ENCODE measurements at places on chromosomes 4 and X. TPM values are rescaled to one million over a fixed set of nuclear protein-coding genes. Genes with fewer than 3 reads are reported as not detected.

- no peak for DNase-seq
- H3K4me3 ChIP-seq, result no peak overlapping the region
- H3K36me3 ChIP-seq, result no peaks in the 10 kb centered on the region
- H3K4me1 ChIP-seq, result no peaks in the 10 kb centered on the region
- H3K27ac ChIP-seq, result no peak overlapping the region
Measured at GRCh38 chr4:24287096-24287495, 297.3 kb downstream of the DHX15 start.

GRCh38 chr4:152095701-152096070, 334.9 kb upstream of the GATB start:
- H3K4me1 ChIP-seq, result no peaks in the 10 kb centered on the region
- H3K27ac ChIP-seq, result no peak overlapping the region
- H3K4me3 ChIP-seq, result no peak overlapping the region

GRCh38 chr4:76781698-76782595, 116.0 kb downstream of the SOWAHB start:
- H3K27ac ChIP-seq, result no peak overlapping the region
- H3K27me3 ChIP-seq, result no peaks in the 10 kb centered on the region
- H3K4me1 ChIP-seq, result no peaks in the 10 kb centered on the region

DNA sequence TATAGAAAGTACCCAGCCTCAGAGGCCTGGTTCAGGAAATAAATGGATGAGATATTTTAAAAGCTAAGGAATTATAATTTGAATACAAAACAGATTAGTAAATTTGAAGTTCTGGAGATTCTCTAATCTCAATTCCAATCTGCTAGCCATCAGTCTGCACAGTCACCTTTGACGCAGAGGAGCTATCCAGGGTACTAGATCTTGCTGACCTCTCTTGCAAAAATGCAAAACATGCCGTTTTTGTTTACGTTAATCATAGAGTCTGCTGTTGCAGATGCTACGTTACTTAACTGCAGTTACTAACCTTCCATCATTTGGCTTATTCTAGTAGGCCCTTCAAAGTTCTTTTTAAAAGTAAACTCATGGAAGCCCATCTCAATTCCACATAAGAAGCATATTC, 10.4 kb downstream of the CCSER1 start:
- H3K4me3 ChIP-seq, result no peak overlapping the region
- no peak overlapping the region for H3K27ac ChIP-seq
- H3K4me1 ChIP-seq, result no peaks in the 10 kb centered on the region
- H3K36me3 ChIP-seq, result no peaks in the 10 kb centered on the region
- no peak for DNase-seq
- H3K27me3 ChIP-seq, result no peaks in the 10 kb centered on the region

DNA sequence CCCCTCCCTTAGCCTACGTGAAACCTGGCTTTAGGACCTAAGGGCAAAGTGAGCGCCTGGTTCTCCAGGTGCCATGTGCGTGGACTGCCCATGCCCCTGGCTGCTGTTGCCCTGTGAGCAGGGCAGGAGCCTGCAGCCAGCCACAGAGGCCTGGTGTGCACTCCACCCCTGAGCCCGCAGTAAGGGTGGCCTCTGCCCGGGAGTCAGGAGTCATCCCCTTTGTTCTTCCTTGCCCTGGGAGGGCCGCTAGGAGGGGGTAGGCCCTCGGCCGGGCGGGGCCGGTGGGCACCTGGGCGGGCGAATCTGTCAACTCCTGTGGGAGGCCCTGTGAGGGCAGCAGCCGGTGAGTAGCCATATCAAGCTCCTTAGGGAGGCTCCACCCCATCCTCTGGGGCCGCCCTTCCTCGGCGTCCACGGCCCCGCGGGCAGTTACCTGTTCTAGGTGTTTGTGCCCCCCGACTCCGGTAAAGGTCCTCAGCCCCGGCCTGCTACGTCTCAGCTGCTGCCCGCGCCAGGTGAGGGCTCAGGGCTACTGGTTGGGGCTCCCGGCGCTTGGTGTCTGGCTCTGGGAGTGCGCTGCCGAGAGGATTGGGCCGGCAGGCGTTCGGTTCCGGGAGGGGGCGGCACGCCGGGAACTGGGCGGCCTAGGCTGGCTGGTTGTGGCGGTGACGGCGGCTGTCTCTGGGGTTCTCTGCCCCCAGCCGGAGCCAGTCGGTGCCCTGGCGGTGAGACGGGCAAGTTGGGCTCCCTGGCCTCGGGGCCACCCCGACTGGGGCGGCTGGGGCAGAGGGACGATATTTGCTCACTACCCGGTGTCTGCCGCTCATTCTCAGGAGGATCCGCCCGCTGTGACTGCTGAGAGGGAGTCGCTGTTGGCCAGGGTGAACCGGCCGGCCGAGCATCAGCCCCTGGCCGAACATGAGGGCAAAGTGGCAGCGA, 1060.2 kb downstream of the TECRL start:
- H3K4me1 ChIP-seq, result no peaks in the 10 kb centered on the region
- DNase-seq, result no peak
- H3K27me3 ChIP-seq, result no peaks in the 10 kb centered on the region
- no peak overlapping the region for H3K27ac ChIP-seq

DNA sequence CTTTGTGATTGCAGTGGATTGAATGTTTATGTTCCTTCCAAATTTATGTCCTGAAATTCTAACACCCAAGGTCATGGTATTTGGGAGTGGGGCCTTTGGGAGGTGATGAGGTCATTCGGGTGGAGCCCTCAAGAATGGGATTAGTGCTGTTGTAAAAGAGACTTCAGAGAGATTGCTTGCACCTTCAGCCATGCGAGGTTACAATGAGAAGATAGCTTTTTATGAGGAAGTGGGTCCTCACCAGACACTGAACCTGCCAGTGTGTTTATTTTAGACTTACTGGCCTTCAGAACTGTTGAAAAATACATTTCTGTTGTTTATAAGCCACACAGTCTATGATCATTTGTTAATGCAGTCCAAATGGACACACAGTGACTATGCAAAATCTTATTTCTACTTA, 161.0 kb upstream of the GPRIN3 start:
- no peak overlapping the region for H3K27ac ChIP-seq
- no peaks in the 10 kb centered on the region for H3K27me3 ChIP-seq
- H3K4me3 ChIP-seq, result no peak overlapping the region

DNA sequence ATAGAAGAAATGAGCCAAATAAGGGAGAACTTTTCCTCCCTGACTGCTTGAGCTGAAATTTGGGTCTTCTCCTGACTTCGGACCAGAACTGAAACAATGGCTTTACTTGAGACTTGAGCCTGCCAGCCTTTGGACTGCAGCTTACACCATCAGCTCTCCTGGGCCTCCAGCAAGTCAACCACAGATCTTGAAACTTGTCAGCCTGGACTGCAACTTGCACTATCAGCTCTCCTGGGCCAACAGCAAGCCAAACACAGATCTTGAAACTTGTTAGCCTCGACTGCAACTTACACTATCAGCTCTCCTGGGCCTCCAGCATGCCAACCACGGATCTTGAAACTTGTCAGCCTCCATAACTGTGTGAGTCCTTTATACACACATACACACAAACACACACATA, 425.9 kb upstream of the PCDH7 start:
- no peak for DNase-seq
- H3K27me3 ChIP-seq, result no peaks in the 10 kb centered on the region
- H3K27ac ChIP-seq, result no peak overlapping the region
- H3K4me1 ChIP-seq, result no peaks in the 10 kb centered on the region
- H3K36me3 ChIP-seq, result no peaks in the 10 kb centered on the region

GRCh38 chr4:109648266-109648996, 54.8 kb downstream of the CASP6 start:
- no peaks in the 10 kb centered on the region for H3K36me3 ChIP-seq
- no peak overlapping the region for H3K27ac ChIP-seq
- H3K4me3 ChIP-seq, result no peak overlapping the region

- no peak for DNase-seq
- no peaks in the 10 kb centered on the region for H3K27me3 ChIP-seq
- no peaks in the 10 kb centered on the region for H3K4me1 ChIP-seq
- H3K27ac ChIP-seq, result no peak overlapping the region
Measured at GRCh38 chr4:31039382-31039781, 319.2 kb downstream of the PCDH7 start.

DNA sequence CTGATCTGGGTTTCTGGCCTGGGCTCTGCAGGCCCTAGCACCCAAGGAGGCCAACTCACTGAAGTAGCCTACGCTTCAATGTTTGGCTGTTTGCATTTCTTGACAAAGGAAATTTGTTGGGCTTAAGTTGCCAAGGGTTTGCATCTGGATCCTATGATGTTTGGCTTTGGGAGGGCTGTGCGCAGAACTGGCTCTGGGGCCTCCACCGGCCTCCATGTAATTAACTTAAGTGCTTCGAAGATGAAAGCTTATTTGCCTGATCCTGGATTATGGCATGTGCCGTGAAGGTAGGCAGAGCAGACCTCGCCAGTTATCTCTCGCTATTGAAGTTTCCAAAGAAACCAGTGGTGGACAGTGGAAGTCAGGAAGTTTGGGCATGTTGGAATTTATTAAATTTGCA, 124.3 kb upstream of the STX18 start:
- H3K36me3 ChIP-seq, result no peaks in the 10 kb centered on the region
- H3K27me3 ChIP-seq, result no peaks in the 10 kb centered on the region
- no peaks in the 10 kb centered on the region for H3K4me1 ChIP-seq
- H3K4me3 ChIP-seq, result no peak overlapping the region
- no peak overlapping the region for H3K27ac ChIP-seq

GRCh38 chr4:82515705-82516104, 46.1 kb downstream of the TMEM150C start:
- DNase-seq, result peak; percentile 15
- H3K36me3 ChIP-seq, result no peaks in the 10 kb centered on the region
- H3K4me3 ChIP-seq, result no peak overlapping the region

DNA sequence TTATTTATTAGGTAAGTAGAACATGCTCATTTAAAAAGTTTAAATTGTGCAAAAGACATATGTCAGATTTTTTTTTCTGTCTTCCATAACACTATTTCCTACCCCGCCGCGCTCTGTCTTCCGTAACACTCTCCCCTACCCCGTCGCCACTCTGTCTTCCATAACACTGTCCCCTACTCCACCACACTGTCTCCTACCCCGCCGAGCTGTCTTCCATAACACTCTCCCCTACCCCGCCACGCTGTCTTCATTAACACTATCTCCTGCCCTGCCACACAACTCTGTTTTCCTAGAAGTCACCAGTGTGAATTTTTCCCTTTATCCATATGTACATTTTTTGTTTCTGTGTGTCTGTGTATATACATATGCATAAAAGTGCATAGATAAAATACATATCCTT, 4.4 kb downstream of the MSMO1 start:
- no peak for DNase-seq
- H3K4me3 ChIP-seq, result no peak overlapping the region
- H3K4me1 ChIP-seq, result peaks cover 10% of the 10 kb centered on the region
- H3K27me3 ChIP-seq, result no peaks in the 10 kb centered on the region
- H3K36me3 ChIP-seq, result no peaks in the 10 kb centered on the region

GRCh38 chr4:138602664-138603063, 360.5 kb upstream of the SLC7A11 start:
- H3K4me3 ChIP-seq, result no peak overlapping the region
- no peaks in the 10 kb centered on the region for H3K36me3 ChIP-seq
- H3K27ac ChIP-seq, result no peak overlapping the region
- DNase-seq, result no peak

- no peaks in the 10 kb centered on the region for H3K36me3 ChIP-seq
- peaks cover 10% of the 10 kb centered on the region for H3K4me1 ChIP-seq
- H3K27ac ChIP-seq, result no peak overlapping the region
- H3K4me3 ChIP-seq, result no peak overlapping the region
Measured at GRCh38 chr4:159242427-159242826, 139.5 kb downstream of the RAPGEF2 start.

DNA sequence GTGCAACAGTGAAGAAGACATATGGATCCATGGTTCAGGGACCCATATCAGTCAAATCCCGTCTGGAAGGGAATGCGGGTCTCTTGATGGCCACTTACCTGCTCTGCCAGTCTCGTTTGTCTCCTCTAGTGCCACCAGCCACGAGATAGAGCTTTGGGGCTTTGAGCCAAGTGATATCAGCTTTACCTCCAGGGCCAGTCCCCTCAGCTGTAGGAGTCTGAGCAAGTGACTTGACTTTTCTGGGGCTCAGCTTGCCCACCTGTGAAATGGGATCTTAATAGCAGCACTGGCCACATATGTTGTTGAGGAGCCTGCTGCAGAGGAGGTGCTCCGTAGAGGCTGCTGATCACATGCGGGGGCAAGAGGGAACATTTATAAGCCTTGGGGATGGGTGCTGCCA, 1.2 kb downstream of the SLC2A9 start:
- no peaks in the 10 kb centered on the region for H3K36me3 ChIP-seq
- H3K4me1 ChIP-seq, result peaks cover 34% of the 10 kb centered on the region
- no peak for DNase-seq
- no peaks in the 10 kb centered on the region for H3K27me3 ChIP-seq
- peak overlapping the region; percentile 89 for H3K27ac ChIP-seq

DNA sequence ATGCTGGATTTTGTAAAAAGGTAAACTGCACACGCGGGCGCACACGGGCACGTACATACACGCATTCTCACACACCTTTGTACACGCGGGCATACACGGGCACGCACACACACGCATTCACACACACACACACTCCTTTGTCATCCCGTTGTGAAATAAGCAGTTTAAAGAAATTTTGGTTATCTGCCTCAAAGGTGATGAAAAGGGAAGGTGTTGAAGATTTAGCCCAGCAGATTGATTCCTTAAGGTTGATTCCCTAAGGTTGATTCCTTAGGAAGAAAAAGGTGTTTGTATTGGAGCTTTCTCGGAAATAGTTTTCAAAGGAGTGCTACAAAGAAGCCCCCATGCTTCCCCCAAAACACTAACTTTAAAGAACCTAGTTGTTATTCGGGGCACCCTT, 693 bp downstream of the ATP10D start:
- peak overlapping the region; percentile 69 for H3K4me3 ChIP-seq
- DNase-seq, result no peak
- H3K27me3 ChIP-seq, result no peaks in the 10 kb centered on the region
- peak overlapping the region; percentile 81 for H3K27ac ChIP-seq

DNA sequence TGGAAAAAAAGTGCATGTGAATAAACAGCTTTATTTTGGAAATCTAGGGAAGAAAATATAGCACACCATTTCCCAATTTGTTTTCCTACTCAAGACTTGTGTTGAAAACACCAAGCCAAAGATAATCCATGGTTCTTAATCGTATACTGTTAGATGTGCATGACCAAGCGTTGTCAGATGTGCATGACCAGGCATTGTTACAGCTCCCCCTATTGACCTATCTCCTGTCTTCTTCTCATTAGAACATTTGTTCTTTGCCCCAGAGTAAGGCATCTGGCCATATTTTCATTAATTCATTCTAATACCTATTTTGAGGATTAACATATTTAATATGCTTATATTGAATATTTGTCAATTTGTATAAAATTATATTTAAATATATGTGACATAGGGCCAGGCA, 14.4 kb upstream of the VCX start:
- H3K4me1 ChIP-seq, result no peaks in the 10 kb centered on the region
- no peak overlapping the region for H3K27ac ChIP-seq
- H3K27me3 ChIP-seq, result no peaks in the 10 kb centered on the region

CORIN gene
- total RNA-seq, result not detected

CAPN6 gene
- 1.2 TPM for total RNA-seq

RRH gene
- total RNA-seq, result not detected

MAGEE2 gene
- not detected for total RNA-seq

BEX1 gene
- not detected for total RNA-seq

MSL3 gene
- total RNA-seq, result 25.1 TPM

PNCK gene
- total RNA-seq, result not detected

MAGEA12 gene
- not detected for total RNA-seq

Data from gastrocnemius medialis (tissue), 4 donors.